ENCODE measurements at places on chromosomes 6 and 20.

- no peak for DNase-seq
These were observed 16.2 kb downstream of the TMEM30A start for GRCh38 chr6:75268121-75268987.

DNA sequence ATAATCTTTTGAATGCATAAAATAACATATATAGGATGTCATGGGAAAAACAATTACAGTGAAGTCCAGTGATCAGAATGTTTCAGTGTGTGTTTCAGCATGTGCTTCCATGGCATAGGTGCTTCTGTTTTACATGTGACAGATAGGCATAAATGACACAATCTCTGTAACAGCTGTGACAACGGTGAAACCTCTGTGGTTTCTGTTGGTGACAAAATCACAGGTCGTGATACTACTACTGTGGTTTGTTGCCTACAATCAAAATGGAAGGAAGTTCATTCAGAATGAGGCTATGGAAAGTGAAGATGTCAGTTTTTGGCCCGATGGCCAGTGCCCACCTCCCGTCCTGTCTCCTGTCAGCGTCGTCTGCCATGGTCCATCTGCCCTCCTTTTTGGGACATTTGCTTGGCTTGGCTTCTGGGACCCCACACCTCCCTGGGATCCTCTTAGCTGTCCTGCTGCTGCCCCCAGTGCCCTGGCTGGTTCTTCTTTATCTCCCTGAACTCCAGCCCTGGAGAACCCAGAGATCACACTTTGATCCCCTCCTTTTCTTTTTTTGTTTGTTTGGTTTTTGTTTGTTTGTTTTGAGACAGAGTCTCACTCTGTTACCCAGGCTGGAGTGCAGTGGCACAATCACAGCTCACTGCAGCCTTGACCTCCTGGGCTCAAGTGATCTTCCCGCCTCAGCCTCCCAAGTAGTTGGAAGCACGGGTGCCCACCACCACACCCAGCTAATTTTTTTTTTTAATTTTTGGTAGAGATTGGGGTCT is 79.3 kb upstream of the NAA20 start:
- DNase-seq: peak; percentile 13

GRCh38 chr20:22214296-22214695 is 370.1 kb downstream of the FOXA2 start:
- no peak for DNase-seq

- DNase-seq: no peak
These were observed 434.5 kb upstream of the JAG1 start for GRCh38 chr20:11108102-11108810.

DNA sequence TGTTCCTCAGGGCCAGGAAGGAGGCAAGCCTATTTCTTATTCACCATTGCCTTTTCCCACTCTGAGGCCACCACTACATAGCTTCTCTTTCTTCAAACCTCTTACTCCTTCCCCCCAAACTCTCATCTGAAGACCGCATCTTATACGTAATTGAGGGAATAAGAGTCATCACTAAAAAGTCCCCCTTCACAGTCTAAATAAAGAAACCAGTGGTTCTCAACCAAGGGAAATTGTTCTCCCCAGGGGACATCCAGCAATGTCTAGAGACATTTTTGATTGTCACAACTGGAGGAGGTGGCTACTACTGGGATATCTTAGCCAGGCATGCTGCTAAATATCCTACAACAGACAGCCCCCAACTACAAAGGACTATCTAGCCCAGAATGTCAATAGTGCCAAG is 327.6 kb upstream of the CNR1 start:
- DNase-seq: no peak

DNA sequence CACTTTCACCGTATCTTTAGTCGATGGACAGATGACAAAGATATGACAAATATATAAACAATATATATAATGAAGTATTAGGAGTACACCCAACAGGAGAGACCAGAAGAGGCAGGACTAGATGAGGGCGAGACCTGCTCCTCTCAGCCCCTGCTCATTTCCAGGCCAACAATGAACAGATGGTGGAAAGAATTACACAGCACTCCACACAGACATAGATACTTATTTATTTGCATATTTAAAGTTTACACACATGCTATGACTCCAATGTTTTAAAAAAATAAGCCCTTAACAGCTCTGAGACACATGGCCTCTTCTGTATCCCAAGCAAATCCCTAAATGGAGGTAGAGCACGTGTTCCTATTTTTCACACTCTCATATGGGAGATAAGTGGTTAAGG is 10.4 kb downstream of the FAM210B start:
- no peak for DNase-seq

DNA sequence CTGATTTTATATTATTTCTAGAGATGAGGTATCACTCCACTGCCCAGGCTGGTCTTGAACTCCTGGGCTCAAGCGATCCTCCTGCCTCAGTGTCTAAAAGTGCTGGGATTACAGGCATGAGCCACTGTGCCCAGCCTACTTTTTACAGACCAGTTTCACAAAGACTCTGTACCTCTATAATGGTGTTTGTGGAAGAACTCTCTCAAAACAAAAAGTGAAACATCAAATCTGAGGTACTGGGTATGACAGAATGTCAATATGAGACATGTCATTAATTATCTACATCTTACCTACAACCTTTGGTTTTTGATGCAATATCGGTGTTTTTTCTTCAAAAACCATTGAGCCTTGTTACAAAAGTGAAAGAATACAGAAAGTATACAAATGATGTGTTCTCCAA is 49.4 kb upstream of the MCM9 start:
- DNase-seq: no peak

DNA sequence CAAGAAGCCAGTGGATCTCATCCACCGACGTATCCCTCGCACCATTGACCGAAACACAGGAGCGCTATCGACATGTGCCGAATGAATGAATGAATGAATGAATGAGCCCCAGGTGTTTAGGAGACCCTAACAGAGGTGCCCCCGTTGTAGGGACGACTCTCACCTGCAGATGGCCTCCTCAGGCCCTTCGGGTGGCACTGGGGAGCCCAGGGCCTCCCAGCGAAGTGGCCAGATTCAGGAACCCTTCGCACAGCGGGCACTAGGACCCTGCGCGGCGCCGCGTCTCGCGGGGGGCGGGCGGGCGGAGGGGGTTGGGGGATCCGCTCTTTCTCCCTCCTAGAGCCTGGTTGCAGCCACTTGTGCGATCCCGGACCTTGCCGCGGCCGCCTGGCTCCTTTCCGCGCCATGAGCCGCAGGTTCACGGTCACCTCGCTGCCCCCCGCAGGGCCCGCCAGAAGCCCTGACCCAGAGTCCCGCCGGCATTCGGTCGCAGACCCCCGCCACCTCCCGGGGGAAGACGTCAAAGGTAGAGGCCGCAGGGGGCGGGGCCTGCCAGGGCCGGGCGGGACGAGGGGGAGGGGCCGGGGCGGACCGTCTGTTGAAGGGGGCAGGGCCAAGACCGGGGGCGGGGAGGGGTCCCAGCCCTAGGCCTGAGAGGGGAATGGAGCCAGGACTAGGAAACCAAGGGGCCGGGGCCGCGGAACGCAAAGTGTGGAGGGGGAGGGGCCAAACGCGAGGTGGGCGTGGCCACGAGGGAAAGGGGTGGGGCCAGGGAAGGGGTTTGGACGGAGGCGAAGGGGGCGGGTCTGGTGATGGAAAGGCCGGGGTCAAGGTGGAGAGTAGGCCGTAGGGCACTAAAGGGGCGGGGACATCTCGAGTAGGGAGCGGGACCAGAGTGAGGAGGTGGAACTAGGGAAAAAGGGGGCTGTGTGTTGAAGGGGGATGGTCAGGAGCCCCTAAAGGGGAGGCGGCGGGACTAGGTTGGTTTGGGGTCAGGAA is 7.4 kb upstream of the SLC12A5 start:
- DNase-seq: no peak

GRCh38 chr20:10521068-10521831 is 86.1 kb downstream of the SLX4IP start:
- DNase-seq: no peak

- DNase-seq: no peak
These were observed 217.1 kb downstream of the ALDH8A1 start for GRCh38 chr6:134732763-134733162.

GRCh38 chr6:140480852-140481251 is 1106.4 kb upstream of the CITED2 start:
- no peak for DNase-seq

GRCh38 chr6:139547804-139548203 is 173.4 kb upstream of the CITED2 start:
- no peak for DNase-seq

- peak; percentile 81 for DNase-seq
These were observed 14.6 kb upstream of the HLA-F start for GRCh38 chr6:29708432-29709179.

- no peak for DNase-seq
These were observed 90.6 kb upstream of the CD83 start for GRCh38 chr6:14026831-14027539.

- DNase-seq: no peak
These were observed 359.4 kb downstream of the CD83 start for GRCh38 chr6:14476793-14477531.

DNA sequence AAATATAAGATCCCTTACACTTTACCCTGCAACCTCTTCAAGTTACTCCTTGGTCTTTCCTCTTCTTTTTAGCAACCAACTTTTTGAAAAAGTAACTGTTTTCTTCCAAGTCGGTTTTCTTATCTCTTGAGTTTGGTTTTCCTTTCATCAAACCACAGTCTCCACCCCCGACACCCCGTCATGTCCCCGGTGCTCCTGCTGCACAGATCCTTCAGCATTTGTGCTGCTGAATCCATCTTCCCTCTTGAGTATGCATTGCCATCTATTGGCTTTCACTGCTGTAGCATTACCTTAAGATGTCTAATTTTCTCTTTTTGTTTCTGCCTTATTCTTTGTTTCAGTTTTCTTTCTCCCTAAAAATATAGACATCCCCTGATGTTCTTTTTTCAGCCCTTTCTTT is 11.9 kb upstream of the TNFRSF21 start:
- no peak for DNase-seq

DNA sequence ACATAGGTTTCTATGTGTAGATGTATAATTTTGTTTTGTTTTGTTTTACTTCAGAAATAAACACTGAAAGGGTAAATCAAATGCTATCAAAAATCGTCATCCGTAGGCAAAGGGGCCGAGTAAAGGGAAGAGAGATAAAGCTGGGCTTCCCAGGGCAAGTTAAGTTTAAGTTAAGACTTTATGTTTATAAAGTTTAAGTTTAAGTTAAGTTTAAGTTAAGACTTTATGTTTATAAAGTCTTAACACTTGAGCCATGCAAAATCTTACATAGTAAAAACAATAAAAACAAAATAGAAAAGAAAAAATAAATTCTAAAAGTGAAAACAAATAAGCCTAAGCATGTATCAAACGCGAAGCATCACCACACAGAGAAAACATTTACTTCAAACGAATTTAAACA is 216.1 kb upstream of the SYNDIG1 start:
- no peak for DNase-seq

All from activated T-helper 2 cell treated with anti-CD3 and anti-CD28 coated beads, Interferon-gamma antibody, Interleukin-2, Interleukin-4, amounts not matched to agents 10 μg/mL and 5 μg/mL and 100 μg/mL, durations not matched to agents 14 hours and 24 hours and 36 hours (primary cell).